ENCODE measurements at places on chromosomes 7 and 10.

DNA sequence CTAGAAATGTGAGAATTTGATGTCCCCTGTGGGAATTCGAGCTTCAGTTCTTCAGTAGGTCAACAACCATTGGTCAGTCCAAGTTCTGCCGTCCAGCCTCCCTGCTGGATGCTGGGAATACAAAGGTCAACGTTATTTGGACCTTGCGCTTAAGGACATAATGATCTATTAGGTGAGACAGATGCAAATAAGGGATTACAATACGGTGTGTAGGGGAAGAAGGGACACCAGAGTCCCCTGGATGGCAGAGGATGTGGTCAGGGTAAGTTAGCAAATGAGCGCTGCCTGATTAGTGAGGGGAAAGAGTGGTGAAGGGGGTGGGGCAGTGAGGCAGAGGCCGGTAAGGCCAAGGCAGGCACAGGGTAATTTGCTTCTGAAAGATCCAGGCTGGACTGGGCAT is 16.2 kb downstream of the CCNY start:
- no peak for DNase-seq

GRCh38 chr7:92987095-92987494 is 130.7 kb downstream of the SAMD9 start:
- DNase-seq = no peak

DNA sequence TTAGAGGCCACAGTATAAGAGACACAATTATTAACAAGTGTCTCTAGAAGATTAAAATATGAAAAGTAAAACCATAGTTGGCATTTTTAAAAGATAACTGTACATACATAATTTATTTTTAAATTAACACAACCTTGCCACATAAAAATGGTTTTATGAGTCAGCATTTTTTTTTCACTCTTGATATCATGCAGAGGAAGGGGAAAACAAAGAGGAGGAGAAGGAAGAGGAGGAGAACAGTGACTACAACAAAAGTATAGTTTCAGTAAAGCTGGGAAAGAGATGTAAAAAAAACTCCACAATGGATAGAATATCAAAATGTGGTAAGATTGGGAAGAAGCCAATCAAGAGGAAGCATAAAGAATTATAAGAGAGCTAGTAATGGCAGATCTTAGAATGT is 34.0 kb downstream of the CH25H start:
- no peak for DNase-seq

GRCh38 chr10:86684331-86685097 is 16.2 kb downstream of the LDB3 start:
- DNase-seq = no peak

DNA sequence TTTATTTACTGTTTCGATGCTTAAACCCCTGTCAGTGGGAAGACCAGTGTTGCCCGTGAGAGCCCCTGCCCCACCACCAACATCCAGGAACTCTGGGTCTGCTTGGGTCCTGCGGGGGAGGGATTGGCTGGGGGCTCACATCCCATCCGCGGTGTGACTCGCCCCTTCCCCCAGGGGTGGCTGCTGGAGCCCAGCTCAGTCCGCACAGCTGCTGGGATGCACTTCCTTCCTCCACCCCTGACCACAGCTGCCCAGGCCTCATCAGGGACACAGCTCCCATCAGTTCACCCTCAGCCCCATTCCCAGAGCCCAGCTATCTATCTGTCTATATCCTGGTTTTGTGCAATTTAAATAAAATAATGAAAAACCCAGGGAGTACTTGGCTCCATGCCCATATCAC is 54.5 kb downstream of the JAKMIP3 start:
- DNase-seq = no peak

DNA sequence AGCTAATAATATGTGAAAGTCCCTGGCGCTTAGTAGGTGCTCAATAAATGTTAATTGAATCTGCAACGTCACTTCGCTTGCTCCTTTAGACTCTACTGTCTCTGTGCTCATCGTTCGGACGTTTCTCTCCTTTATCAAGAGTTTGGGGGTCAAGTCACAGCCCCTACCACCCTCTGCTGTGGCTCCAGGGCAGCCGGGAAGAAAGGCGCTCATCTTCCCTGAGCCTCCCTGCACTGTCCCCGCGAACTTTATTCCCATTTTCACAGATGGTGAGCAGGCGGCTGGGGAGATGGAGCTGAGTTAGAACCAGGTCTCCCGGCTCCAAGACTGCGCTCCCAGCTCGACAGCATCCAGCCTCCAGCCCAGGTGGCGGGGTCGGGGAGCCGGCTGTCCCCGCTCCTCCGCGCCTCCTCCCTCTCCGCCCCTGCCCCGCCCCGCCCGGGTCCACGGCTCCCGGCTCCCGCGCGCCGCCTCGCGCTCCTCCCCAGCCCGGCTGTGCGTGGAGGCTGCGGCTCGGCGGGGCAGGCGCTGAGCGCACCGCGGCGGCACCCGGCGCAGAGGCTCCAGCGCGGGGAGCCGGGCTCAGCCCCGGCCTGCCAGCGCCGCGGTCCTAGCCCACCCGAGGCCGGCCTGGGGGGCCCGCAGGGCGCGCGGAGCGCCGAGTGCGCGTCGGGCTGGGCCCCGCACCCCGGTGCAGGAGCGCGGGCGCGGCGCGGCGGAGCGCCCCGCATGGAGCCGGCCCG is at the start of gene CLEC2L:
TSS of gene CLEC2L (plus strand) at position 487 of the 743 bp plus-strand sequence. CDS start at position 730, 243 bp downstream.
- no peak for DNase-seq

DNA sequence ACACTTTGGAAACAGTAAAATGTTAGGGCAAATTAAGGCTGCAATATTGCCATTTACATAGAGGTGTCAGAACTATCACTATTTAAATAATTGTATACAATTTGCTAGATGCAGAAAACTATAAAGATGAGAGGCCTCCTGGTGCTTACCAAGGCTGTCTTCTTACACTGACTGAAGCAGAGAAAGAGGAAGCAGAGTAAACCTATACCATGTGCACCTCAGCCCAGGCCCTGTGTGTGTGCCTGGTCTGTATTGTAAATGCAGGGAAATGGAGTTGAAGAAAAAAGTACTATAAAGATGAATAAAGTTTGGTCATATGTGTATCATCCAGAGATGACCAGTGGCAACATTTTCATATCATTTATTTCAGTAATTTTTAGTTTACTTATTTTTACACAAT is 29.2 kb downstream of the ELMO1 start:
- DNase-seq = no peak
